Stimulated activated CD4-positive, alpha-beta T cell treated with anti-CD3 and anti-CD28 coated beads, Interleukin-1b, Interleukin-23, amount 100 ng/mL, for 1 hour (primary cell): ENCODE measurements at places on chromosomes 7 and 10.

GRCh38 chr10:42753507-42754154 is 29.0 kb upstream of the BMS1 start:
- no peak for DNase-seq

- DNase-seq: no peak
Measured at GRCh38 chr7:124536156-124536762, 229.3 kb downstream of the GPR37 start.

GRCh38 chr7:48244864-48245271 is 73.6 kb downstream of the ABCA13 start:
- no peak for DNase-seq

DNA sequence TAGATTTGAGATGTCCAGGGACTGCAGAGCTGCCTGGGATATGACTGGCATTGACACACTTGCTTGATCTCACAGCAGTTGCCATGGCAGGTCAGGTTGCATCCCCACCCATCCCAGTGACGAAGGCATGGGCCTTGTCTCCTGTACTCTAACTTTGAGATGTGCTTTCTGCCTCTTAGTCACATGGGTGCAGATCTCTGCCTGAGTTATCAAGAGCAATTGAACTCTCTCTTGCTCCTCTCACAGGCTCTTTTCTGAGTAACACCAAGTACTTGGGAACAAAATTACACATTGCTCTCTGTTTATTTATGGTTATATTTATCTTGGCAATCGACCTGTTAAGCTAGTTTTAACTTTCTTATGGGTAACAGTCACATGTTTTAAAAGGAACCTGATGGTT is 237.3 kb downstream of the NSUN6 start:
- no peak for DNase-seq

GRCh38 chr7:24898691-24899090 is 81.3 kb downstream of the OSBPL3 start:
- DNase-seq: no peak

- DNase-seq: no peak
Measured at GRCh38 chr7:73850781-73851207, 8.5 kb upstream of the METTL27 start.
